ENCODE measurements at places on chromosomes 5 and 9.

DNA sequence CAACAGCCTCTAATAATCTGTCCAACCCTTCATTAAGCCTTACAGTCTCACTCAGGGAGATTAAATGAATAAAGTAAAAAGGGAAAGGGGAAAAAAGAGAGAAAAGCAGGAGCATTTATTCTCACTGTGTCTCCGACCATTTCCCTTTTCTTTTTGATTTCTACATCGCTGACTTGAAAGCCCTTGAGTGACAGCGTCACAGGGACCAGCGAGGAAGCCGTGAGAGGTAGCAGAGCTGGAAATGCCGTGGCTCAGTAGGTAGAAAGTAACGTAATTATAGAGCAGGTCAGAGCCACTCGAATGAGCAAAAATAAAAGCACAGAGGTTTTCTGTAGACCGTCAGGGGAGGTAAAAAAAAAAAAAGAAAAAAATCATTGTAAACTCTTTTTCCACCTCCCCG, 52.4 kb downstream of the ASS1 start:
- no peak for DNase-seq

DNA sequence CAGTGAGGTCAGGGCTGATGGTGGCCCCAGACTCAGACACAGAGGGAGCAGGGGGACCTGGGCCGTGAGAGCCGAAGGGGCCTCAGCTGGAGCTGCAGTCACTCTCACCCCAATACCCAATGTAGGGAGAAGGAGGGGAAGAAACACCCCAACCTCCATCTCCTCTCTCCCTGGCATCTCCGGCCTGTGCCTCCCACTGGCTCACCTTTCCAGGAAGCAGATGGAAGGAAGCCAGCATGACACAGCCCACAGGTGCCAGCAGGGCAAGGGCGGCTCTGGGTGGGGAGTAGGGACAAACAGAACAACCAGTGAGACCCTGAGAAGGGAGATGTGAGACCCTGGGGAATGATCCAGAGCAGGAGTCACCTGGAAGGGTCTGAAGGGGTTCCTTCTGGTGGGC, 3.0 kb upstream of the CRB2 start:
- DNase-seq = no peak

- DNase-seq = no peak
Observed at GRCh38 chr5:24347158-24347557, 297.6 kb downstream of the CDH10 start.

DNA sequence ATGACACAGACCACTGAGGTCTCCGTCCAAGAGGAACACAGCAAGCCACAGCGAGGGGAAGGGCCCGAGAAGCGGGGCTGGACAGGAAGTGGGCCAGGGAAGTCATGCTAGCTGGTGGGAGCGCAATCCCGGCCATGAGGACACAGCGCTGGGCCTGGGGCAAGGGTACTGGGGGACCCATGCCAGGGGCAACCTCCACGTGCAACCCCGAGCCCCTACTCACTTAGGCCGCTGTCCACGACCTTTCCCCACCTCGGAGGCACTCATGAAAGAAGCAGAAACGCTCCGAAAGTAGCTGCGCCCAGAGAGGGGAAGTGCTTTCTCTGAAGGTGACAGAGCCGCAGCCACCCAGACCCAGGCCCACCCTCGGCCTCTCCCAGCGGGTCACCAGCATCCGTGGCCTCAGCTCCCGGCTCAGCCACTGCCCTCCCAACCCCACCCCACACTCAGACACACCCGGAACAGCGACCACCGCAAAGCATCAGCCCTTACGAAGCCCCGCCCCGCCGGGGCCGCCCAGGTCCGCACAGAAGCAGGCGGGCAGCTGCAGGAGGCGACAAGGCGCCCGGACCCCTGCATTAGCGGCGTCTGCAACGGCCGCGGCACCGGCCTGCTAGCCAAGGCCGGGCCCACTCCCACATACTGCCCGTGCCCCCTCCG, 782 bp downstream of the BICD2 start:
- no peak for DNase-seq

DNA sequence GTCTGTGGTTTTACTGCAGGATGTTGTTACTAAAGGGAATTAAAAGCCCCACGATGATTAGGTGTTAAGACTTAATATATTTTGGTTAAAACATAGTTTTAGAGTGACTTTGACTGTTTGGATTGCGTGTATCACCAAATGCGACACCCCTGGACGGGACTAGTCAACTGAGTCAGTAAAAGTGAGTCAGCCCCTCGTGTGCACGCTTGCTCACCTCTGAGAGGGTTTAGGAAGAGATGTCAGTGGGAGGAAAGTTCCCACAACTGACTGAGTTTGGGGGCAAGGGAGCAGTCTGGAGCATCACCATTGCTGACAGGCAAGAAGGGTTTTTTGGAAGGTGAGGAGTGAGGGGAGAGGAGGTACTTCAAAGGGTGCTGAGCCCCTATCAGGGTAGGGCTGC, 14.4 kb upstream of the DMRT3 start:
- no peak for DNase-seq

DNA sequence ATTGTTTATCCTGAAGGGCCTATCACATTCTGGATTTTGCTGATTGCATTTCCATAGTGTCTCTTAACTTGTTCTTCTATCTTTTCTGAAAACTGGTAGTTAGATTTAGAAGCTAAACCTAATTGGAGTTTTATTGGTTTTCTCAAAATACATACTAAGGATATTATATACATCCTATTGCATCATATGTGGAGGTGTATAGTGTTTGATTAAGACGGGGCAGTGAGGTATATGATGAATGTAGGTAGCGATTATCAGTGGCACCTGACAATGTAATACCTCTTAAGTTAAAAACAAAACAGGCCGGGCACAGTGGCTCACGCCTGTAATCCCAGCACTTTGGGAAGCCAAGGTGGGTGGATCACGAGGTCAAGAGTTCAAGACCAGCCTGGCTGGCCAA, 35.0 kb downstream of the TGFBR1 start:
- DNase-seq = no peak

DNA sequence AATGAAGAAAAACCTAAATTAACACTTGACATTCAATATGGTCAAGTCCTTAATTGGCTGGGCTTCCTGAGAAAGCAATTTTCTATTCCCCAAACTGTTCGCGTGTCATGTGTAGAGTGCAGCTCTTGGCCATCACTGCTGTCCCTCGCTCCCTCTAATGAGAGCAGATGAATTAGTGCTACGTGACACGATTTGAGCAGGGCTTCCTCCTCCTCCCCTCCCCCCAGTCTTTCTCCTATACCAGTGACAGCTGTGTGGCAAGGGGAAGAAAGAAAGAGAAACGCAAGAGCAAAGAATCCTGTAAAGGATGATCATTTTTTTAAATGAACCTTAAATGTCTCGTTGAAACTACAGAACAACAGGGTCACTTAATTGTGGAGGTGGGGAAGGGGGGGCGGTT, 159.6 kb downstream of the BNC2 start:
- no peak for DNase-seq

DNA sequence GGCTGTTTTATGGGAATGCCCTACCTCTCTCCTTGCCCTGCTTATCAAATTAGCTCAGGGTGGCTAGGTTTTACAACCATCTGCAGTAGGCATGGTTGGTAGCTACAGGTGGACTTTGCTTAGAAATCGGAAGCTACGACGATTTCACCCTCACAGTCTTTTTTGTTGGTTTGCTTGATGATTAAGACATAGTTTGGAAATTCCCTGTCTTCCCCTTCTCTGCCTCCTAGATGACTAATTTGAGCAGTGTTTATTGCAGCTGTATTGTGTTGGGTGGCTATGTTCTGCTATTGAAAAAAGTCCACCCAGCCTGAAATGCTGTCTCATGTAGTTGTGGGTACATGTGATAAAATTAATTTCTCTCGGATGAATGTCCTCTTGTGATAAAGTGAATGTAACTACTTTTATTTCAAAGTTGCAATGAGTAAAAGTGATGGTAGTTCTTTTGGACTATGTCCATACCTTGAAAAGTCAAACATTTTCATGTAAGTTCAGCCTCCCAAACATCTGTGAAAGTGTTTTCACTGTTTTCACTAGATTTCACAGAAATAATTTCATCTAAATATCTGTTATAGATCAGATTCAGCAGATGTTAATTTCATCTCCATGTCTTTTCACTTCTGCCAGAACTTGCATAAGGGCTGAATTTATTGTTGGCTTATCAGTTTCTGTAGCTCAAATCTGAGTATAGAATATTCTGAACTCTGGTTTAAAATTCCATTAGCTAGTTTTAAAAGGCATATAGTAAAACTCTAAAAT, 37.3 kb upstream of the FYB1 start:
- DNase-seq = no peak

GRCh38 chr9:20290257-20290656, 332.0 kb downstream of the MLLT3 start:
- DNase-seq = no peak

- no peak for DNase-seq
Observed at GRCh38 chr5:177209610-177210009, 76.0 kb downstream of the NSD1 start.

- no peak for DNase-seq
Observed at GRCh38 chr5:5380298-5380697, 42.2 kb upstream of the ICE1 start.

DNA sequence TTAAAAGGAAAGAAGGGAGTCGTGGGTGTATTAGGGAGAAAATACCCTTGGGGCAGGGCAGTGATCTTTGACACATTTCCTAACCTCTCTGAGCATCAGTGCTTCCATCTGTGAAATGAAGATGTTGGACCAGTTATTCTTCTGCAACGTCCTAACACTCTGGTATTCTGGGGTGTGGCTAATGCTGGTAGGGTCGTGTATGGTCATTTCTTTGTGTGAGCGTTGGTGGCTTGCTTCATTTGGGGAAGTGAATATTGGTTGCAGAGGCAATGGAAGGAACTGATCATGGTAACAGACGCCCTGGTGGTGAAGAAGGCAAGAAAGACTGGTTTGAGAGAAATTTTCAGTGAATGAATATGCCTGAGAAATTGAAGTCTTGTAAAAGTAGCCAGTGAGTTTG, 67.9 kb upstream of the TTC23L start:
- no peak for DNase-seq

- DNase-seq = no peak
Observed at GRCh38 chr5:74020503-74020902, 394.5 kb downstream of the ARHGEF28 start.

DNA sequence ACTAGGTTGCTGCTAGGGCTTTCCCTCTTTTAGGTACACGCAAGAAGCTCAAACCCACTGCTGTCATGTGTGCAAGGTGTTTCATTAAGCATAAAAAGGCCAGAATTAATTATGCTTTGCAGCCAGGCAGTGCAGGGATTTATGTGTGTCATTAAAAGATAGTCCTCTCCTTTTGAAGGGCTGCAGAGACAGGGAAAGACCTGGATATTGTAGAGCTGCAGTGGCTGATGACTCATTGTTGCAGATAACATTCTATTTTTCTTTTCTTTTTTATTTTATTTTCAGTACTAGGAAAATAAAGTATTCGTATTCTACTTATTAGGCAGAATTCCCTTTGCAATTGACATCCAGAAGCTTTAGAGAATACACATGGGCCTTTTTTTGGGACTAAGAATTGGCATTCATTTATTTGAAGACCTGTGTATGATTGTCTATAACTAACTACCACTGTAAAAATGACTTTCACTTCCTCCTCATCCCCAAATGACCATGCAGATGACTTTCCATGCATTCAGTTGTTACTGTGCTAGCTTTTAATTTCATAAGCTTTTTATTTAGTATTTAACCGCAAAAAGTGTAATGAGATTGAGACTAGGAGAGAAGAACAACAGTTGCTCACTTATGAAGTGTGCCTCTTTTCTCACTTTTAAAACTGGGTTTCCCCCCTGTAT, 113.0 kb downstream of the PAM start:
- no peak for DNase-seq

DNA sequence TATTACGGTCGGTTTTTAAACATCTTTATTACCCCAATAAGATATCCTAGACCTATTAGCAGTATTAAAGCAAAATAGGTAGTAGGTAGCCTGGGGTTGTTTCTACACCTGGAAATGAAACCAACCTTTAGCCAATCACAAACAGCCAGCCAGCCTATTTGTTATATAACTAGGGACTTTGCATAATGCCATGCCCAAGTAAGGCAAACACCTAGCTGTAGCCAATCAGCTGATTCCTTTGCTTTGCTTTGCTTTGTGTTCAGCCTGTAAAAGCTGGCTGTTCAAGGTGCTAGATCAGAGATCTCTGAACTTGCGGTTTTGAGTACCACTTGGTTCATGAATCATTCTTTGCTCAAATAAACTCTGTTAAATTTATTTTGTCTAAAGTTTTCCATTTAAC, 46.5 kb upstream of the SETD9 start:
- DNase-seq = no peak

DNA sequence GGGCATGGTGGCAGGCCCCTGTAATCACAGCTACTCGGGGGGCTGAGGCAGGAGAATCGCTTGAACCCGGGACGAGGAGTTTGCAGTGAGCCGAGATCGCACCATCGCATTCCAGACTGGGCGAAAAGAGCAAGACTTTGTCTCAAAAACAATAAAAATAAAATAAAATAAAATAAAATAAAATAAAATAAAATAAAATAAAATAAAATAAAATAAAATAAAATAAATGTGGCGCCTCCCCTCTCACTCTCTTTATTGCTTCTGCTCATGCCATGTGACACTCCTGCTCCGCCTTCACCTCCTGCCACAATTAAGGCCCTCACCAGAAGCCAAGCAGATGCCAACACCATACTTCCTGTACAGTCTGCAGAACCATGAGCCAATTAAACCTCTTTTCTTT, 3.8 kb upstream of the SHC3 start:
- no peak for DNase-seq

DNA sequence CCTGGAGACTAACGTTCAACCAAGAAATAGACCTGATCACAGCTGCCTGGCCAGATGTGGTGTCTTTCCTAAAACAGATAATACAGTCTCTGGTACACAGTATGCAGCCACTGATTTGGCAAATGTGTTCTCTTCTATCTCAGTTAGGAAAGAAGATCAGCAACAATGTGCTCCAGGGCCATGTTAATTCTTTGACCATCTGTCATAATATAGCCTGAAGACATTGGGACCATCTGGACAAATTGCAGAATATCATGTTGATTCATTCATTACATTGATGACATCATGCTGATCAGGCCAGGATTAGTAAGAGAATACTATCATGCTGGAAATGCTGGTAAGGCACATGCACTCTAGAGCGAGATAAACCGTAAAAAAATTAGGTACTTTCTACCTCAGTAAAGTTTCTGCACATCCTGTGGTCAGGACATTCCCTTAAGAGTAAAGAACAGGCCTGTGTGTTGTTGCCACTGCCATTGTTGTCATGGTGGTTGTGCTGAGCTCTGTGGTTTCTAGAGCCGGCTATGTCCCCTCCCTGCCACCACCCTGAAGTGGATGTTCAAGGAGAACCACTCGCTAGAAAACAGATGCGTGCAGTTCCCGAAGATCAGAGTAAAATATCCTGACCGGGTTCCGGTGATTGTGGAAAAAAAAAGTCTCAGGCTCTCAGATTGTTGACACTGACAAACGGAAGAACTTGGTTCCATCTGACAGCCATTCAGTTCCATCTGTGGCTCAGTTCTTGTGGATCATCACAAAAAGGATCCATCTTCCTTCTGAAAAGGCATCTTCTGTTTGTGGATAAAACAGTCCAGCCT, 6.4 kb upstream of the JMY start:
- no peak for DNase-seq

DNA sequence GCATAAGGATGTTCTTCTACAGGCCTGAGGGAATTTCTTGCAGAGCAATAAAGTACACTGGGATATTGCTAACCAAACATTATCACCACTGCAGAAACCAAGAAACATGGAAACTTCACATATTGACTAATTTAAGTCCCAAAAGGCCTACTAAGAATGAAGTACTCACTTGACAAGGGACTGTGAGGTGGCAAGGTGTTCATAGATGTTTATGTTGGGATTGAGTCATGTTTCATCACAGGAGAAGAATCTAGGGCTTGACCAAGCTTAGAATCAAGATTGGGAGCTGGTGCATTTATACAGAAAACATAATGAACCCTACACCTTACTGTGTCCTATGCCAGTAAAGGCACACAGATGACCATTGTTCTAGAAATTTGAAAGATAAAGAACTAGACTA, 56.7 kb upstream of the GAS1 start:
- no peak for DNase-seq

All from stimulated activated CD4-positive, alpha-beta T cell treated with anti-CD3 and anti-CD28 coated beads, Interleukin-1b, Interleukin-23, amount 100 ng/mL, for 24 hours (primary cell).